Activated T-helper 1 cell treated with anti-CD3 and anti-CD28 coated beads, Interleukin-2, amount 50 U/mL, for 16 hours (primary cell): ENCODE measurements at places on chromosomes 2 and 18.

DNA sequence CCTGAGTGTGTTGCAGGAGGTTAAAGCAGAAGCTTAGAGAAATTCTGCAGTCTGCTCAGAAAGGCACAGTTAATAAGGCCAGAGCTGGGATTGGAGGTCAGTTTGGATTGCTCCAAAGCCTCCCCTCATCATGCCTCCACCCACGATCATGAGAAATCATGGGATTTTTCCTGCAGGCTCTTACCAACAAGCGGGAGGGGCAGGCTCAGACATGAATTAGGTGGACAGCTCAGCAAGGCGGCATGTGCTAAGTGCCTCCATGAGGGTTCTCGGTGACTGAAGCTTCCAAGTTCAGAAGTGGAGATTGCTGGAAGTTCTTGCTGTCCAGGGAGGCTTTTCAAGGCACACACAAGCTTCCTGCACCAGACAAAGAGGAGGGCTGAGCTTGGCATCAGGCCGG, 163.8 kb downstream of the SETBP1 start:
- DNase-seq: no peak

DNA sequence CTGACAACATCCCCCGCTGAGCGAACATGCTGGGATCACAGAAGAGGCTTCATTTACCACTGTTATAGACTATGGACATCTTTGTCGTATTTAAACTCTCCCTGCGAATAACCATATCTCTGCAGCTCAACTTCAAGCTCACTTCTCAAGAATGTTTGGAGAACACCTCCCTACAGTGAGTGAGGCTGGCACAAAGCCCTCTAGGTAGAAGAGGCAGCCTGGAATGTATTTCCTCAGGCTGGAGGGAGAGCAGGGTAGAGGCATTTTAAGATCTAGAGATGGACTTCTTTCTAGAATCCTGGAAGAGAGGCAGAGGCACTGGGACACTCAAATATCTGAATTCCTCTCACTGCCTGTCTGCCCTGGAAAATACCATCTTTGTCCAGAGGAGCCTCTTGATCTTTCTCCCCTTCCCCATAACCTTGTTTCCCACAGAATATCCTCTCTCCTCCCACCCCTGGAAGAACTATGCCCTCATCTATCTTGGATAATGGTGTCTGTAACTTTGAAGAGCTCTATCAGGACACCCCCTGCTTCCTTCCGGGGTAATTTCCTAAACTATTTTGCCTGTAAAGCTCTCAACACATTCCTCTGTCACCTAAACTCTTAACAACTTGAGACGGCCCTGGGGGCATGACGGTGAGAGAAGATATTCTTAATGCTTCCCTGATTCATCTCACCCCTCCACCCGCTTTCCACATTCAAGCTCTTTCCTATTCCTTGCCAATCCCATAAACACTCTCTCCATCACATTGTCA, 2.4 kb upstream of the ANTXR1 start:
- no peak for DNase-seq

DNA sequence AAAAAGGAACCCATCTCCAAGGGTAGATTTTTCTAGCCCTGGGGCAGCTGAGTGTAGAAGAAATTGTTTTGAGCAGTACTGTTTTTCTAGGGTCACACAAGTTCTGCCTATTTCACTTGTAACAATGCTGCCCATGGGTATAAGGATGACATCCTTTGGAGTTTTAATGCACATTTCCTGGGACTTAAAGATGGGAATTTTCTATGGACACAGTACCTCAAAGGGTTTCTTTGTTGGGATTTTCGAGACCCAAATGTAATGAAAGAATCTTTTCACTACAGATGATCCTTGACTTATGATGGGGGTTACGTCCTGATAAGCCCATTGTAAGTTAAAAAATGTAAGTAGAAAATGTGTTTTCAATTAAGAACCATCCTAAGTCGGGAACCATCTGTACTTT, 31.8 kb downstream of the CDC42EP3 start:
- DNase-seq: no peak

- DNase-seq: no peak
Measured at GRCh38 chr2:101808006-101808562, 110.6 kb downstream of the MAP4K4 start.

- no peak for DNase-seq
Measured at GRCh38 chr2:208609166-208609804, 202.7 kb downstream of the PTH2R start.

- no peak for DNase-seq
Measured at GRCh38 chr2:63678085-63678484, 89.3 kb downstream of the MDH1 start.

- no peak for DNase-seq
Measured at GRCh38 chr2:232349546-232349945, 29.0 kb upstream of the ALPP start.

DNA sequence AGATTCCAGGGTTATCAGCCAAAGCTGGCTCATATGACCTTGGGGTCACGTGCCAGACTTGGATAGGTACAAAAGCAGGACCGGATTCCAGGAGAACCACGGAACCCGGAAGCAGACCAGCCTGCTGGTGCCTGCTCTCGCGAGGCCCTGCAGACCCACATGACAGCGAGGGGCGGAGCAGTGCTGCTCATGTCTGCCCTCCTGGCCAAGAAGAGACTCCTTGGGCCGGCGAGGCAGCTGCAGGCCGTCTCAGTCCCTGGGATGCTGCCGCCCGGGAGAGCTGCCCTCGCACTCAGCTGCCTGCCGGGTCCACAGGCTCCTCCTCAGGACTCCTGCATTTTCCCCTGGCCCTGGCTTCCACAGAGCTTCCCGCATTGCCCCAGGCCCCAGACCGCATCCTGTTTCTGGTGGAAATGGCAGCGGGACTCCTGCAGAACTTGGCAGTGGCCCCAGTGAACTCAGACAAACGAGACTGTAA, 739.5 kb downstream of the SOCS6 start:
- no peak for DNase-seq

- DNase-seq: no peak
Measured at GRCh38 chr2:127535422-127535901, at the start of gene MYO7B. Gene MYO7B (plus strand): TSS chr2:127535683. CDS start chr2:127559723, 24,040 bp downstream.

DNA sequence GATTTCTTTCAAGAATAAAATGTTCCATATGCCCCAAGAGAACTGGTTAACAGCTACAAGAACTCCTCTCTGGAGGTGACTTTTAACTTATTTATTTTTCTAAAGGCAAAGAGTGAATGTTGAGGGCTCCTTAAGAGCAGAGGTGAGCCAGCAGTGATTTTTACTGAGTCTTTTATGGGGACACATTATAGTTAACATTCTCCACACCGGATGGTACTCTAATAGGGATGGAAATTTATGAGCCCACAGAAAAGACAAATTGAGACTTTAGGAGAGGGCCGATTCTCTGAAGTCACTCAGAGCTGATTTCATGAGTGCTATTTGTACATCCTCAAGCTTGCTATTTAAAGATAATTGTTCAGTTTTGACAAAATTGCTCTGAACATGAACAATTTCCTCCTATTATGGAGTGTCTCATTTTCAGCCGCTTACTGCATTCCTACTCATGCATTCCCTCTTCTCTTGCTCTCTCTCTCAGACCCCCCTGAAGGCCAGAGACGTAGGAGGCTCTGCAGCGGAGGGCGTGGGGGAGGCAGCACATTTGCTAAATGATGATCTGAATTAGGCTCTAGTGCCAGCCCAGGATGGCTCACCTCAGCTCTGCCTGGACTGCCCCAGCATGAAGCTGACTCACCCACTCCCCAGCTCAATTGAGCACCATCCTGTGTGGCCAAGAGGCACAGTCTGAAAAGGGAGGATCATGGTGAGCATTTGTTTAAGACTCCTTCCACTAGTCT, 5.9 kb upstream of the RPL37A start:
- no peak for DNase-seq

DNA sequence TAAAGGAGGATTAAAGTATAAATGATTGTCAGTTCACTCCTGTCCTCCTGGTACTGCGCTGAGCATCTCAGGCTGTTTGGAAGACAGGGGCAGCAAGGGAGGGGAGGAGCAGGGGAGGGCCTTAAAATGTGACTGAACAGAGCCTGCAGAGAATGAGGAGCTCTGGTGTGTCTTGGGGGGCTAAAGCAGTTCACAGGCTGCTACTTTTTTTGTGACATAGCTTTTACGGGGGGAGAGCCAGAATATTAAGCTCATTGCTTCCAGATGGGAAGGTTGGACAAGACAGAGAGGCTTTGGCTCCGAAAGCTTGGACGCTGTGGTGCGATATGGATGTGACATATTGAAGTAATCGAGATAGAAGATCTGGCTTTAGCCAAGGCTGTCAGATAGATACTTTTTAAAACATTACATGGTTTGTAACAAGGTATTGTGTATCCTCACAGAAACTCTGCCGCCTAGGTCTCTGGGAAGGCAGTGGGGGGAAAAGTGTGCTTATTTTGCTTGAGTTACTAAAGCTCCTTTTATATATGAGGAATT, 40.5 kb downstream of the RDH14 start:
- DNase-seq: no peak

DNA sequence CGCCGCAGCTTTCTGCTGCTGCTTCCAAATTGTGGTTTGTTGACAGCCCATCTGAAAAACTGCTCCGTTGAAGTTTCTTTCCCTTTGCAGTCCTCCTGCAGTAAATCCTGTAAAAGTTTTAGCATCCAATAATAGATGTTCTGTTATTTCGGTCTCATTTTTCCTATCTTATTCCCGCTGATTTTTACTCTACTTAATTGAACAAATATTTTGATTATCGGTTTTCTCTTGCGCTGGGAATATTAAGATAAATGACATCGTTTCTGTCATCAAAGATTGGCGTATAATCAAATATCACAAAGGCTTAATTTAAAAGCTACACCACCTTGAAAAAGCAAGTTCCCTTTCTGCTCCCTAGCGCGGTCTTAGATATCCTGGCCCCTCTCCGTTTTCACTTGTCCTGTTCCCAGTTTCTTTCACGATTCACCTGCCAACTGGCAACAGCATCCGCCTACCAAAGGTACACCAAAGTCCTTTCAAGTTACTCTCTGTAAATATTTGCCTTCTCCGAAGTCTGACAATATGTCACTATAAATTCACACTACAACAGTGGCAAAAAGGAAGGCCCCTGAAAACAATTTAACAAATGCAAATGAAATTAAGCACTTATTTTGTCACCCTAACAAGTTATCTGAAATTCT, 1.0 kb upstream of the STRN start:
- DNase-seq: no peak

DNA sequence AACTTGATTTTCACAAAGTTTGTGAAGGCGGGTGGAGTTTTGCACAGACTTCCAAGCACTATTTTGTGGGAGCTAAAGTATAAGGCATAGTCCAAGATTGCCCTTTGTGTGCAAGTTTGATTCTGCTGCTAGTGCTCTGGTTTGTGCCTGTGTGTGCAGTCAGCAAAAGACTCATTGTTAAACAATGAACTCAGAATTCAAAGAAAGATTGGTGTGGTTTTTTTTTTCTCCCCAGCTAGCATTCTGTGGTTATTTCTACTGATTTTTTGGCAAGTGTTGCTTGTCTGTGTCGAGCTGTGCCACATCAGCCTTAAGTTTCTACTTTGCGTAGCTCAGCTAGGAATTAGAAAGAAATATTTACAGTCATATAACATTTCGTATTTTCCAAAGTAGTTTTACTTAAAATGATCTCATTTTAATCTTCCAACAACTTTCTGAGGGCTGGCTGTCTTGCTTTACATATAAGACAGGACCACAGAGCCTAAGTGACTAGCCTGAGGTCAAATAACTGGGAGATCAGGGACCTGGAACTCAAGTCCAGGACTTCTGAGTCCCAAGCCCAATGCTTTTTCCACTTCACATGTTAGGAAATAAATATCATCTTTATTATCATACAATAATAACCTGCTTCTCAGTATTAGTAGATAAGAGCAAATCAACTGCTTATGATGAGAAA, 69.8 kb downstream of the BABAM2 start:
- no peak for DNase-seq

DNA sequence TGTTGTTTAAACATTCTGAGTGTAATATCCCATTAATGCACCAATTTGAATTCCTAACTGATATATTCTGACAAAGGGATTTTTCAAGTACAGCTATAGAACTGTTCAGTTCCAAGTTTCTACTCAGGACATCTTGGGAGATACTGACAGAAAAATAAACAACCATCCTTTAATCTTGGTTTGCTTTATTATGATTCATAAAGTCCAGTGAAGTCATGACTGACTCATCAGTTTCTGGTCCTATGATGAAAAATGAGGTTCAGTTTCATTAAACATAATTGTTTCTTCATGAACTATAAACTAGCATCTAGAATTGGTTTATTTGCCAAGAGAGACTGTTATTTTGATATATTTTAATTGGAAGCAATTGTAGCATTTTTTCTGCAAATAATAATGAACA, 896.2 kb downstream of the CCDC85A start:
- no peak for DNase-seq

DNA sequence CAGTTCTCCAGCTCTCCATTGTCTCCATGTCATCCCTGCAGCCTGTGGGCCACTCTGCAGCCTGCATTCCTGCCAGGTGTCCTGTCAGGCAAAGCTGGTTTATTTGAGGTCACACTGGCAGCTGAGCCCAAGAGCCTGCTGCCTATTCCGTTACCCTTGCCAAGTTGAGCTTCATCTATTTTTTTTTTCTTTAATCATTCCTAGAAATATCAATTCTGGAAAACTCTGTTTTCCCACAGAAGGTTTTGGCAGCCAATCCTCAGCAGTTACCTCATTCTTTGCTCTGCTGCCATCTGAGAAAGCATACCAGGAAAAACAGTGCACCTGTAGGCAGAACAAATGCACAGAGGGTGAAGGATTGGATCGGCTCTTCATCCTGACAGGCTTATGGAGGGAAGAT, 411.0 kb upstream of the ACVR2A start:
- no peak for DNase-seq

- DNase-seq: no peak
Measured at GRCh38 chr2:37471994-37472393, 127.6 kb downstream of the QPCT start.

- no peak for DNase-seq
Measured at GRCh38 chr2:40646642-40647041, 194.8 kb upstream of the SLC8A1 start.

GRCh38 chr2:36963106-36963505, 3.2 kb downstream of the STRN start:
- no peak for DNase-seq

- no peak for DNase-seq
Measured at GRCh38 chr2:144654523-144654922, 134.6 kb upstream of the ZEB2 start.
